Stimulated activated naive CD8-positive, alpha-beta T cell treated with anti-CD3 and anti-CD28 coated beads, Interleukin-15, amount 100 ng/mL, for 72 hours (primary cell): ENCODE measurements at places on chromosomes 1 and 21.

DNA sequence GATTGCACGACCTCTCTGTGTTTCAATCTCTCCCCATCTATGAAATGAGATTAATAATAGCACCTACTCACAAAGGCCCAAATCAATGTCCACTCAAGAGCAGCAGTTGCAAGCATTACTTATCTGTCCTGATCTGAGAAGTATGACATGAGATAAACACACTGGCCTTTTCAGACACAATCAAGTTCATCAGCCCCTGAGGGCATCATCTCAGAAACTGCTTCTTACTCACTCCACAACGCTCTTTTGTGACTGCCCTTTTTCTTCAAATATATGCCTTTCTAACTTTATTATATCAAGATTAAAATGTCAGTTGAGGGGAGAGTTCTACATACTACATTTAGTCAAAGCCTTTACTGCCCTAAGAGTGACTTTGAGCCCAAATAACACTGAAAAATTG is 371.9 kb upstream of the SPAG17 start:
- DNase-seq = no peak

GRCh38 chr1:231201375-231201978 is 39.5 kb upstream of the GNPAT start:
- no peak for DNase-seq

DNA sequence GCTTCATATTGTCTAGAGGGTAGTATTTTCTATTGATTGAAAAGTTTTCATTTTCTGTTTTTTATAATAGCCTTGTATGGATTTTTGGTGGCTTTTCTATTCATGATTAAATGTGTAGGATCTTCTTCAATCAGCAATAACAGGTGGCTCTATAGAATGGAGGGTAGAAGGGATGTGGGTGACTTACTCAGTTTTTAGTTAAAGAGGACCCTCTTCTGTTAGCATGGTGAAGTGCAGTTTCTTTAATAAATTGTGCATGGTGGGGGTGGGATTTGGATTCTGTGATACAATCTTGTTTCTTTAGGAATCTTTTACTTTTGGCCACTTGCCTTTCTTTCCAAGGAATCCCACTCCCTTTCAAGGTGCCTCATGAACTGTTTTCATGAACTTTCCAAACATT is 64.7 kb downstream of the SLC35A3 start:
- DNase-seq = no peak

DNA sequence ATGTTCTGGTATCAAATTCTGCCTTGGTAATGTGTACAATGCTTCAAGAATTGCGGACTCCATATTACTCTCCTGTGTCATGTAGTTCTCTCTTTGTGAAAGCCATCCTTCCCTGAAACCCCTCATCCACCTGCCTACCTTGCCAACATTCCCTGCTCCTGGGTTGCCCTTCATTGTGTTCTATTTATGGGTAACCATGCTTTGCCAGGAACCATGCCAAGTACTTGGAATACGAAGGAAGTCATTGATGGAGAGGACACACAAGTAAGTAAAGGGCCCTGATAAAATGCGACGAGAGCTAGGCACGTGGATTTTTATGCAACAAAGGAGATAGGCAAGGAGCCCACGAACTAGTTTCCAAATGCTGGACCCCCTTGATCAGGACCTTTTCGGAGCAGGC is 300.8 kb downstream of the DISC1 start:
- DNase-seq = no peak

DNA sequence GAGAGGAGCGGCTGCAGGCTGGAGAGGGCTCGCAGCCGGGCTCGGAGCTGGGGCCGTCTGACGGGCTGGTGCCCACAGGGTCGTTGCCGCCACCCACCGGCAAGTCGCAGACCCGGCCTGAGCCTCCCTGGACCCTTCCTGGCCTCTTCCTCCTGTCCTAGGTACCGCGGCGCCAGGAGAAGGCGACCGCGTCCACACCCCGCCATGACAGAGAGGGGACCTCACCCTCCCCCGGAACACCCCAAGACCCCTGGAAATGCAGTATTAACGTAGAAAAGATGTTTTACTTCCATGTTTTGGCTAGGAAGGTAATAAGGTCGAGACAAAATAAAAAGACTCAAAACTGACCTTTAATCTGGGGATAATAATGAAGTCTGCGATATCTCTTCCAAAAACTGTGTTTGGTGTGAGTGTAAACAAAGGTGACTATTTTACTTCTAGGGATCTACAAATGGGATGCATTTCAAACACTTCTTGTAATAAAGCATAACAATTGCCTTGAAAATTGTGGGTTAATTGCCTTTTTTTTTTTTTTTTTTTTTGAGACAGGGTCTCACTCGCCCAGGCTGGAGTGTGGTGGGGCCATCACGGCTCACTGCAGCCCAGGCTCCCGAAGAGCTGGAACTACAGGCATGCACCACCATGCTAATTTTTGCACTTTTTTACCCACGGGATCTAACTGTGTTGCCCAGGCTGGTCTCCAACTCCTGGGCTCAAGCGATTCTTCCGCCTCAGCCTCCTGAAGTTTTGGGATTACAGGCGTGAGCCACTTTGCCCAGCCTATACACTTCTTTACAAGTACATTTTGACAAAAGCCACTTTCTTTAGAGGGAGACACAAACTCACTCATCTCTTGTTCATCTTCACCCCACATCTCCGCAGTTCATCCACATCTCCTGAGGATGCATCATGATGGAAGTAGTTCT is 838 bp upstream of the RSRP1 start:
- DNase-seq = no peak
